Activated naive CD8-positive, alpha-beta T cell treated with anti-CD3 and anti-CD28 coated beads, Interleukin-2, amount 50 U/mL, for 16 hours (primary cell): ENCODE measurements at places on chromosomes 1 and 21.

- no peak for DNase-seq
Observed at GRCh38 chr1:177444997-177445746, 274.4 kb downstream of the BRINP2 start.

DNA sequence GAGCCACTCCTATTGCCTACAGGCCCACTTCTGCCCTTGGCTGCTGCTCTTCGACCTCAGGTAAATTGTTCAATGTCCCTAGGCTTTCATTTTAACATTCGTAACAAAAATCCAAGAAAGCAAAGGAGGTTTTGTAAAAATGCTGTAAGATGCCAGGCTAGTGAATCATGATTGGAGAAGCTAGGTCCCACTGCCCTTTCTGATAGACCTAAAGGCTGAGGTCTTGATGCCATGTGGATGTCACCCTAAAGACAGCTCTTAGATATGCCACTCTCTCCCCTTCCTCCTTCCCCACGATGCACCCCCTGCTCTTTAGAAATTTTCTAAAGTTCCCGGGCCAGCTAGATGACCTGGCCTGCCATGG, 9.9 kb upstream of the TMEM39B start:
- DNase-seq: no peak

GRCh38 chr1:85554630-85555327, 25.8 kb upstream of the CCN1 start:
- no peak for DNase-seq

DNA sequence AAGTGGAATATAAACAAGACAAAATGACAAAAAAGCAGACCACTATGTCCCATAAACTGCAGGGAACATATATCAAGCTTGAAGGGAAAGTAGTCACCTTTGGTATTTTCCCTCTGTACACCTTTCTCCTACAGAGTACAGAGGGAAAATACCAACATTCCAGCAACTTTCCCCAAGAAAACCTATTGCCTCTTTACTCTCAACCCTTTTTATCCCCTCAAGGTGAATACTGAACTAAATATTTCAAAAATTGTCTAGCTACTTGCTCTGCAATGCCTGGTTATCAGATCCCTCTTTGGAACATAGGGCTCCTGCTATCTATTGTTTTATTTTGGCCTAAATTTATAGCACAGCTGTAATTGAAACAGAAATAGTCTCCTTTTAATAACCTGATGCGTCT, 15.8 kb downstream of the CTXND2 start:
- DNase-seq: no peak

- DNase-seq: no peak
Observed at GRCh38 chr1:14778541-14778897, 180.0 kb downstream of the KAZN start.

- no peak for DNase-seq
Observed at GRCh38 chr1:94616506-94616905, 74.9 kb upstream of the F3 start.

DNA sequence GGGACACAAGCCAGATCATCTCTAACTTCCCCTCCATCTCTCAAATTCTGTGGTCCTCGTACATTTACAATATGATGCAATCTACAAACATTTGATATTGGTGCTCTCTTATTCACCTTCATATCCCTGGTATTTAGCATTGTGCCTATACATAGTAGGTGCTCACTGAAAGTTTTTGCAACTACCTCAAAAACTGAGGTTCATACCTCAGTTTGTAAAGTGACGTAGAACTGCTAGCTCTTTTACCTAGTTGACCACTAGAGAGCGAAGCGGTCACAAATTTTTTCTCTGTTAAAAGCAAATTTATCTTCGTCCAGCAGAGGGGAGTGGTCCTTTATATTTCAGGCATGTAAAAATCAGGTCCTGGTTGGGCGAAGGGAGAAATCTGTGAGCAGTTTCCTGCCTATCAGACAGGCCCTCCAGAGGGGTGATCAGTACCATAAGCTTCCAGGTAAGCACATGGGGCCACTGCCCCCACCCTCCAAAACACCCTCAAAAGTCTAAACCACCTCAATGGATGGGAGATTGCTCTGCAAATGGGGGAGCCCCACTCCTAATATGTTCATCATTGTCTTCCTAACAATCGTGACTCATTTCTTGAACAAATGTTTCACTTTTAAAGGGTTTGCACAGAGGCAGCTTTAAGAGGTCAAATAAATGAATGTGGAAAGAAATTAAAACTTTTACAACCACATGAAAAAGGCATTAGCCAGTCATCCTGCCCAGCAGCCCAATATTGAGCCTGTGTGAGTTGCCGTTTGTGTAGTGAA, 10.6 kb upstream of the HLCS start:
- no peak for DNase-seq
